Cardiac fibroblast (primary cell): ENCODE measurements at places on chromosomes 4 and X.

DNA sequence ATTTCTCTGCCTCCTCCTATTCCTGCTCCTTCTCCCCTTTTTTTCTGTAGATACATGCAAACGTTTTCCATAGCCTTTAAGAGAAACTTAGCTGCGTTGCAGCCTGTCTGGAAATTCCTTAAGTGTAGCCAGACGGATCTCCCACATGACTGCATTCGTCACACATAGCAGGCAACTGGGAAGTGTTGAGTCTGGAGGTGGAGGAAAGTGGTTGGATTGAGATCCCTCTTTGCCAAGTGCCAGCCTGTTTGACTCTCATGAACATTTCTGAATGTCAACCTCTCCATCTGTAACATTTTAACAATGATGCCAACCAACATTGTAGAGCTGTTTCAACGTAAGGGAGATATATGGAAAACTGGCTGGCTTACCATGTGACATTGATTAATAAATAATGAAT is 45.1 kb upstream of the FAM9A start:
- no peak for DNase-seq

DNA sequence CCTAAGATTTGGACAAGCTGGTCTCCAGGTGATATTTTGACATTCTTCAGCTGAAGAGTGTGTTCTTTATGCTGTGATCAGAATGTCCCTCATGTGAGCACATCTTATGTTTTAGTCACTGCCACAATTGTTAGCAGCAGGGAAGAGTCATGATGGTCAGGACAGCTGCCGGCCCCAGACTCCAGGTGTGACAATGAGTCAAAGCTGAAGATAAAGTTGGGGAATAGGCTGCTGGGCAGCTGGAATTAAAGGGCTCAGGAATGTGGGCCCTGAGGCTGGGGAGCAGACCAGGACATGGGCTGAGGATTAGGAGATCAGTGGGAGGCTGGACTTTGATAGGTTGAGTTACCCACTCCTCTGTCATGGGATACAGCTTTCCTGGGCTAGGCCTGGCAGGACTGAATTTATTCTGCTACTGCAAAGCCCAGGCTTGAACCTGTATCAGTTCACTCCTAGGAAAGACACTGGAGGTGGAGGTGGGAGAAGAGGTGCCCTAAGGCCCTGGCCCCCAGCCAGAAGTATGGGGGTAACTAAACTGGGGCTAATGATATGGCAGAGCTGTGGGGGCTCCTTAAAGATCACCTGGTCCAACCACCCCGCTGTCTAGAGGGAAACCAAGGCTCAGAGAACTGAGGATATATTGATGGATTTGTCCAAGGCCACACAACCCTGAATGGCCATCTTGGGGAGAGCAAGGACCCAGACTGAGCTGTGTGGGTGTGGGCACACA is 119.5 kb downstream of the PJA1 start:
- no peak for DNase-seq

GRCh38 chrX:37332987-37333658 is 16.0 kb upstream of the PRRG1 start:
- DNase-seq: no peak

DNA sequence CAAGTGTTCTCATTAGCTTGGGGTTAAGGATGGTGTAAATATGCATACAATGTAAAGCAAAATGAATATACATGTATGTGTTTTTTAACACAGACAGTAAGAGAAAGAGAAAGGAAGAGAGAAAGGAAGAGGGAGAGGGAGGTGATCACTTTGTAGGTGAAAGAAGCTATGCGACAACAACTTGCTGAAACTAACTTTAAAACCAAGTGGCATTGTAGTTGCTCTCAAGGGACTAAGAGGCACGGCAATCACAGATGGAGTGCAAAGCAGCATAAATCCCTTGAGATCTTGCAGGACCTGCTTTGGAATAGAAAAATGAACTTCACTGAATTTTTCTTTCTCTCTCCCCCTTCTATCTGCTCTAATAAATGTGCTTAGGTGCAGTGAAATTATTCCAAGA is 1665.0 kb upstream of the TENM3 start:
- DNase-seq: no peak

DNA sequence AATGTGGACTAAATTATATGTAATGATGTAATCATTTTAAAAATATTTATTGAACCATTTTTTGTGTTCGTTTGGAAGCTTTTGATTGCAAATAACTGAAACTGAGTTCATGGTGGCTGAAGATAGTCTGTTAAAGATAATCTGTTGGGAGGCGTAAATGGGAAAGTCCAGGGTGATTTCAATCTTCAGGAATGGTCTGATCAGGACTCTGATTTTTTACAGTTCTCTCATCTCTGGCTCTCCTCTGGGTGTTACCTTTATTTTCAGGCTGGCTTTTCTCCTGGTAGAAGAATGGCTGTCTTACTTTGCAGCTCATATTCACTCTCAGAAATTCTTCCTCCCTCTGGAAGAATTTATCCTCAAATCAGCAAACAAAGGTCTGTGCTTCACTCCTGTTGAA is 199.0 kb upstream of the LEF1 start:
- DNase-seq: no peak

GRCh38 chr4:165609653-165610052 is 230.8 kb downstream of the CPE start:
- no peak for DNase-seq

GRCh38 chr4:128876200-128876599 is 66.7 kb downstream of the JADE1 start:
- no peak for DNase-seq

- DNase-seq: no peak
These were observed at the start of gene MTNR1A for GRCh38 chr4:186554914-186555827. Gene MTNR1A, minus strand, starts transcription at chr4:186555567. Its CDS starts 202 bp downstream, at chr4:186555365.
